Stomach (tissue), 19 donors: ENCODE measurements at places on chromosomes 2 and 18. TPM values are rescaled to one million over a fixed set of nuclear protein-coding genes. Genes with fewer than 3 reads are reported as not detected.

IL1R1 gene
- 17.5 TPM for total RNA-seq

DNA sequence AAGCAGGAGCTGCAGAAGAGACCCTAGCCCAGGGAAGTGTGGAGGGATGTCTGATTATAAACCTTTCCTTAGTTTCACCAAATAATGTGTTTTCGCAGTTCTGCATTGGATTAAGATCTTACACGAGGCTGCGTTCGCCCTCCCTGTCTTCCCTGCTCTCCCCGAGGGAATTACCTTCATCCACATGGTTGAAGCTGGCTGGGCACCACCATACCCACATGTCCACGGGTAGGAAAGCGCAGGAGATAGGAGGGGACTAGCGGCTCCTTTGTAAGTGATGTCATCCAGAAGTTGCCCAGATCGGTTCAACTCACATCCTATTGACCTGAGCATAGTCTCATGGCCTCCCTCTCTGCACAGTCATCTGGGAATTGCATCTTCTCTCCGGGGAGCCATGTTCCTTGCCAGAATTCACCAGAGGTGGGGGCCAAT is 1.1 kb downstream of the TTL start:
- DNase-seq, result no peak
- peaks cover 24% of the 10 kb centered on the region for H3K4me1 ChIP-seq
- H3K36me3 ChIP-seq, result no peaks in the 10 kb centered on the region
- H3K27me3 ChIP-seq, result no peaks in the 10 kb centered on the region
- peak overlapping the region; percentile 87 for H3K27ac ChIP-seq

DNA sequence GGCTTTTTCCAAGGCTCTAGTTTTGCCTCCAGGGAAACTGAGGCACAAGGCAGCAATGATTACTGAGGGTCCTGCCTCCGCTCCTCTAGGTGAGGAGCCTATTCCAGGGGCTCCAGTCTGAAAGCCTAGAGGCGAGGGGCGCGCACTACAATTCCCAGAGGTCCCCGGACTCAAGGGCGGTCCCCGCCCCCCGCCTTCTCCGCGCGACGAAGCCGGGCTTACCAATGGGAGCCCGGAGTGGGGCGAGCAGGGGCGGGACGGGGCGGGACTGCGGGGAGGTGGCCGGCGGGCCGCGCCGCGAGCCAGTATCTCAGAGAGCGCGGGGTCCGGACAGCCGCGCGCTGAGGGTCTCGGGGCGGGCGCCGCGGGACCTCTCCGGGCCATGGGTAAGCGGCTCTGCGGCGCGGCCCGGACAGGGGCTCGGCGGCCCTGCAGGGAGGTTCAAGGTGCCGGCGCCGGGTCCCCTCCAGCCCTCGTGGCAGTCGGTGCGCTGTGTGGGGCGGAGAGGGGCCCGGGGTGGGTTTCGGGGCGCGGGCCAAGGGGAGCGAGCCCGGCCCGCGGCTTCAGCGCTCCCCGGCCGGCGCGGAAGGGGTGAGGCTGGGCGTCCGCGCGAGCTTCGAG is at the start of gene ARID5A:
Gene ARID5A (plus strand): TSS at position 308 of the 621 bp plus-strand sequence. CDS start 75 bp downstream, at position 383.
- peaks cover 62% of the 10 kb centered on the region for H3K4me1 ChIP-seq
- H3K36me3 ChIP-seq, result no peaks in the 10 kb centered on the region
- H3K4me3 ChIP-seq, result peak within 1 kb of the TSS; percentile 97
- peak within 1 kb of the TSS; percentile 99 for H3K27ac ChIP-seq
- no peaks in the 10 kb centered on the region for H3K27me3 ChIP-seq

DSEL gene
- 8.7 TPM for total RNA-seq

IL37 gene
- not detected for total RNA-seq
